ENCODE measurements at places on chromosomes 11 and 22.

GRCh38 chr11:107505647-107506225 lies 48.1 kb upstream of the CWF19L2 start:
- DNase-seq = no peak

DNA sequence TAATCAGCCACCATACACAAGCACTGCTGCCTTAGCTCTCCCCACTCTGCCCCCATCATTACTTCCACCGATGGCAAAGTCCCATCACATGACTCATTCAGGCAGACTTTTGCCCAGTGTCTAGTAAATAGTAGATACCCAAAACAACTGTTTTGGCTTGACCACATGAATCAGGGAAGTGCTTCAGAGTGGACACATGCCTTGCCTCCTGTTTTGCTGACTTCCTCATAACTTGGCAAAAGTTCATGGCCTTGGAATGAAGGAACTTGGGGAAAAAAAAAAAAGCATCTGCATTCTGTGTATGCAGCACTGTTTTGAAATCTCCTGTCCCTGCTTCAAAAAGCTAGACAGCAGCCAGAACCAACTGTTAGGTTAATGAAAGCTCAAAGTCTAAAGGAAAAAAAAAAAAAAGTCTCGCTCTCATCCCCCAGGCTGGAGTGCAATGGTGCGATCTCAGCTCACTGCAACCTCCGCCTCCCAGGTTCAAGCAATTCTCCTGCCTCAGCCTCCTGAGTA lies 335.3 kb downstream of the FAM181B start:
- DNase-seq = no peak

- peak; percentile 87 for DNase-seq
These were observed at the start of gene UEVLD for GRCh38 chr11:18588297-18589252. Gene UEVLD (minus strand): TSS chr11:18588734. CDS start chr11:18588654, 80 bp downstream.

GRCh38 chr11:3605771-3606203 lies 36.0 kb downstream of the ART5 start:
- no peak for DNase-seq

- peak; percentile 61 for DNase-seq
These were observed 49.0 kb upstream of the AMPD3 start for GRCh38 chr11:10405865-10406592.

DNA sequence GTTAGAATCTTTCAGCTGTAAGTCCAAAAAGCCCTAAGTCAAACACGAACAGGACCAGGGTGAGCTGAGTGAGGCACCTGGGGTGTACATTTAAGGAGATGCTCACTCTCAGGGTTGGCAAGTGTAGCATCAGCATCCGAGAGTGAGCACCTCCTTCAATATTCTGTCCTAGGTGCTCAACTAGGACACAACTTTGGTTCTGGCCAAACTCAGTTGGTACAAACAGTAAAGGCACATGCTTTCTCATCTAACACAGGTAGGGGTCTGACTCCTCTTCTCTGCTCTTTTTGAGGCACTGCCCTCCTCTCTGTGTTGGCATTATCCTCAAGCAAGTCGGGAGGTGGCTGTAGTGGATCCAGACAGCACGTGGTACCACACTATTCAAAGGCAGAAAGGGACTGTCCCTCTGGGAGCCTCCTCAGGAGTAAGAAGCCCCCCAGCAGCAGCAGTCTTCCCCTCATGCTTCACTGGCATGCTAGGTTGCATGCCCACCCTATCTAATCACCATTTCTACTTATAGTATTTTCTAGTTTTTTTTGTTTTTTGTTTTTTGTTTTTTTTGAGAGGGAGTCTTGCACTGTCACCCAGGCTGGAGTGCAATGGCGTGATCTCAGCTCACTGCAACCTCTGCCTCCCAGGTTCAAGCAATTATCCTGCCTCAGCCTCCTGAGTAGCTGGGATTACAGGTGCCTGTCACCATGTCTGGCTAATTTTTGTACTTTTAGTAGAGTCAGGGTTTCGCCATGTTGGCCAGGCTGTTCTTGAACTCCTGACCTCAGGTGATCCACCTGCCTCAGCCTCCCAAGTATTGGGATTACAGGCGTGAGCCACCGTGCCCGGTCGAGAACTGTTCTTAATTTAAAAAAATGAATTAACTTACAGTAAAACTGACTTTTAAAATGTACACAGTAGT lies 14.7 kb upstream of the MAPK1 start:
- no peak for DNase-seq

- DNase-seq = no peak
These were observed 116.7 kb downstream of the MN1 start for GRCh38 chr22:27684901-27685300.

DNA sequence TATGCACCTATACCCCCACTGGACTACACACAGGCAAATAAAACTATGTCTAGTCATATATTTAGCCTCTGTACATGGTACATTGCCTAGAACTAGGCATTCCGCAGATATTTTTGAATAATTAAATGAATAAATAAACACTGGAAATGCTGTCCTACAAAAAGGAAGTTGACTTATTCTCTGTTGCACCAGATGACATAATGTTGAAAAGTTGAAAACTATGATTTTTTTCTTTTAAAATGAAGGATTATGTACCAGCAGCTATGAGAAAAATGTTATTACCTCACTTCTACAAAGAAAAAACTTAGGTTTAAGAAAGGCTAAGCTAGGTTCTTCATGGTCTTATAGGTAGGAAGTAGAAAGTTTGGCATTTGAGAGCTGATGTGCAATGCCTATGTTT lies 856.6 kb downstream of the METTL15 start:
- no peak for DNase-seq

DNA sequence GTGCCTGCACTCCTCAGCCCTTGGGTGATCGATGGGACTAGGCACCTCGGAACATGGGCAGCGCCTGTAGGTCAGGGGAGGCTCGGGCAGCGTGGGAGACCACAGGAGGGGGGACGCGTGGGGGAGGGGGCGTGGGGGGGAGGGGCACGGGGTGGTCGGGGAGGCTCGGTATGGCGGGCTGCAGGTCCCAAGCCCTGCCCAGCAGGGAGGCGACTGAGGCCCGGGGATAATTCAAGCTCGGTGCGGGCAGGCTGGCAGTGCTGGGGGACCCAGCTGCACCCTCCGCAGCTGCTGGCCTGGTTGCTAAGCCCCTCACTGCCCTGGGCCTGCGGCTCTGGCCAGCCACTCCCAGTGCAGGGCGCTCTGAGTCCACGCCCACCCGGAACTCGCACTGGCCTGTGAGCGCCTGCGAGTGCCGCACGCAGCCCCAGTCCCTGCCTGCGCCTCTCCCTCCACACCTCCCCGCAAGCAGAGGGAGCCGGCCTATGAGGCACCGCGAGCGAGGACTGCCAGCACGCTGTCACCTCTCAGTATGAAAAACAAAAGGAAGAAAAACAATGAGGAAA lies 1698.3 kb upstream of the RAG2 start:
- DNase-seq = no peak

DNA sequence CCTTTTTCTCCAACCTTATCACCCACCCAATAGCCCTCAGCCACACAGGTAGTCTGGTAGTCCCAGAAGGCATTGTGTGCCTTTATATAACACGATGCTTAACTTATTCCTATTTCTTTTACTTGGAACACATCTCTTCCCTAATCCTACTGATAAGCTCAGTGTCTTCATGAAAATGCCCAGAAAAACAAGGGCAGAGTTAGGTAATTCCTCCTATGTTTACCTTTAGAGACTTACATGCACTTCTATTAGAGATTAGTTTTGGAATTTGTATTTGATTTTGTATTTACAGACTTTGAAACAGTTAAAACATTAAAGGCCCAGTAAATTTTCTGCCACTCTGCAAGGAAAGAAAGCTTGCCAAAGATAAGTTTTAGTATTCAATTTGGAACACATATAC lies 637.8 kb upstream of the CCDC90B start:
- DNase-seq = no peak

DNA sequence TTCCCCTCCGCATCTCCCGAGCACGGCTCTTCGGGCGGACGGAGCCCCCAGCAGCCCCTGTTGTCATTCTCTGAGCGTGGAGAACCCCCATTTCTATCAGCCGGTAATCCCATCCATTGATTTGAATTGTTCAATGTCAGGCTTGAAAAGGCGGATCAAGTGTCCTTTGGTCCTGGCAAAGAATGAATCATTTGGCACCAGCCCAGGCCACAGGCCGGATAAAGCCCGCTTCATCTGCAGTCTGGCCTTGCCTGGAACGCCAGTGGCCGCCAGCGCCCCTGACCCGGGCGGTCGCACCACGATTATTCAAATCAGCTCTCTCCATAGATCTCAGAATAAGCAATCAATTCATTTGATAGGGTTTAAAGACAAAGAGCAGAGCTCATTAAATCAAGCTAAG lies 188.9 kb downstream of the BRD1 start:
- DNase-seq = no peak

DNA sequence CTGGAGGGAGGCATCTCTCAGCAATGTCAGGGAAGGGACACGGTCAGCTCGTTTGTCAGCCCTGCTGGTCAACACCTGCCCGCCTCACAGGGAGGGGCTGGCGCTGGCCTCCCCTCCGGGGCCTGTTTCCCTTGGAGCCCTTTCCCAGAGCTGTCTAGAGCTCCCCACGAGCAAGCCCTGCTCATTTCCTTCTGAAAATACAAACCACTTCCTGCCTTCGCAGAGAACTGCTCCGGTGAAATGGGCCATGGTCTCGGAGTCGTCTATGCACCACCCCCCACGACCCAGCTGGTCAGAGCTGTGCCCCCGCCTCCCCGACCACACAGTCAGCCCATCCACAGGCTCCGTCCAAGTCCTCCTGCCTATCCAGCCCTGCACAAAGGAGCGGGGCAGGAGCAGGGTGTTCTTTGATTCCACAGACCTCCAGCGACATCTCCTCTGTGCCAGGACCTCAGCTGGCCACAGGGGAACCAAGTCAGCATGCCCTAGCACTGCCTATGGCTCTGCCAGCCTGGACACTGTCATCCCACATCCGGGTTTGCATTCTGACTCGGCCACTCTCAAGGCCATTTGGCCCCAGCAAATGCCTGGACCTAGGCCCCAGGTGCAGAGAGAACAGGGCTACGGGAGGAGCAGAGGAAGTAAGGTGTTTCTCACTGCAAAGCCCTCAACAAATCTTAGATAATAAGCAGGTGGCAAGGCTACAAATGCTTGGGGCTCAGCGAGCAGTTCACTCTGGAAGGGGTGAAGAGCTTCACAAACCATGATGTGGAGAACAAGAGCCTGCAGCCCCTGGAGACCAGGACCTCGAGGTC lies 82.1 kb upstream of the WNT11 start:
- no peak for DNase-seq

- no peak for DNase-seq
These were observed 59.5 kb downstream of the CDKN1C start for GRCh38 chr11:2825889-2826678.

DNA sequence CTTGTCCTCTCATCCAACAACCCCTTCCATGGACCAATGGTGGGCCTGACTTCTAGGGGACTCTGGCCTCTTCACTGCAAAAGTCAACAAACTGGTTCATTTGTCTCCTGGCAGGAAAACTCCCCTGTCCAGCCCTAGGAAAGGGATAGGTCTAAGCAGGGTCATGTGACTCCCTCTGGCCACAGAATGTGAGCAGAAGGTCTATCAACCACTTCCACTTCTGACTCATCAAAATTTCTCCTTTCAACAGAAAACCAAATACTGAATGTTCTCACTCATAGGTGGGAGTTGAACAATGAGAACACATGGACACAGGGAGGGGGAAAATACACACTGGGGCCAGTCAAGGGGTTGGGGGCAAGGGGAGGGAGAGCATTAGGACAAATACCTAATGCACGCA lies 1.3 kb upstream of the ISX start:
- peak; percentile 63 for DNase-seq

- DNase-seq = no peak
These were observed 76.0 kb upstream of the WNT7B start for GRCh38 chr22:46052801-46053562.

GRCh38 chr11:121109471-121109870 lies 8.4 kb downstream of the TECTA start:
- DNase-seq = no peak

DNA sequence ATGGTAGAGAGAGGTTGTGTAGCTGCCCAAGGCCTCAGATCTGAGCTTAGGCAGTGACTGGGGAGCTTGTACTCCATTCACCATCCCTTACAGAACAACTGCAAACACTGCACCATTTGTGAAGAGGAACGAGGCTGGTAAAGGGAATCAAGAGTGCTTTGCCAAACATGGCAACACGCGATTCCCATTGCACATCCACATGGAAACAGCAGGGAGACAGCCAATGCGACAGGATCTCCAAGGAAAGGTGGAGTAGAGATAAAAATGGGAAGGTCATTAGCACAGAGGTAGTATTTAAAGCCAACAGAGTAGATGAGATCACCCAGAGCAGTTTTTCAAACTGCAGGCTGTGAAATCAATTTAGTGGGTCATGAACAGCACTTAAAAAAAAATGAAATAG lies 42.0 kb downstream of the TCF20 start:
- DNase-seq = no peak

DNA sequence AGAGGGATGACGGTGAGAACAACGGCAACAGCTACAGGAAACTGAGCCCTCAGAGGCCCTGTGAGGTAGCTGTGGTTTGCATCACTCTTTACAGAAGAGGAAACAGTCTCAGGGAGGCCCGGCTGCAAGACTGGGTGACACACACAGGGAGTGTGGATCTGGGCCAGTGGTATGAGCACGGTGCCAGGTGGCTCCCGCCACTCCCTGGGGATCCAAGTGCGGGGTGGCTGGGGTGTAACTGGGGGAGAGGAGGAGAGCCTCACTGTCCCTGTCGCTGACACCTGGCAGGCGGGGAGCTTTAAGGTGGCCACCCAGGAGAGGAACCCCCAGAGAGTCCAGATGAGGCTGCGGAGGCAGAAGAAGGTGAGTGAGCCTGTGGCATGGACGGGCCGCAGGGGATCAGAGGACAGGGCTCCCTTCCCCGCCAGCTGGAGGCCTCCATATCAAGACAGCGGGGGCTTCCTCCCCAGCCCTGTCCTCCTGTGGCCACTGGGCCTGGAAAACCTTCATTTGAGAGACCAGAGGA lies 5.6 kb downstream of the RGL4 start:
- peak; percentile 92 for DNase-seq

GRCh38 chr22:40609216-40609615 lies 27.3 kb downstream of the MRTFA start:
- no peak for DNase-seq

- peak; percentile 38 for DNase-seq
These were observed 898 bp downstream of the ZNF215 start for GRCh38 chr11:6927030-6927617.

DNA sequence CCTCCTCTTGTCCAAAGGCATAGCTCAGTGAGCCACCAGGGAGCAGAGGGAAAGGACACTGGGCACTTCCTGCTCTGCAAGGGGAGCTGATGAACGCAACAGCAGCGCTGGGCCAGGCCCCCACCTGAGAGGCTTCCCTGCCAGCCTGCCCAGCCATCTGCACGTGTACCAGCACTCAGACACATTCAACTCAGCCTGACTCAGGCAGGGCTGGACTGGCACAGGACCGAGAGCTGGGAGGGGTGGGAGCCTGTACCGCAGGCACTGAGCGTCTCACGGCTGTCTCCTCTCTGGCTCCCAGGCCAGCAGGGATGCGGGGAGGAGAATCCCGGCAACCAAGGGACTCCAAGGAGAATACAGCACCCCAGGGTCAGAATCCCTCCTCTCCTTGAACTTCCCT lies 411.8 kb downstream of the CTTN start:
- no peak for DNase-seq

- DNase-seq = no peak
These were observed 44.8 kb downstream of the PRR5L start for GRCh38 chr11:36340897-36341296.

- DNase-seq = no peak
These were observed 4.3 kb downstream of the IGSF9B start for GRCh38 chr11:133952199-133953190.
